NCI-H1417 (cell line): ENCODE measurements at places on chromosomes 11 and 22.

- DNase-seq = no peak
Measured at GRCh38 chr11:65796726-65797601, 10.1 kb downstream of the OVOL1 start.

- no peak for DNase-seq
Measured at GRCh38 chr11:59223611-59224010, 10.9 kb upstream of the MPEG1 start.

DNA sequence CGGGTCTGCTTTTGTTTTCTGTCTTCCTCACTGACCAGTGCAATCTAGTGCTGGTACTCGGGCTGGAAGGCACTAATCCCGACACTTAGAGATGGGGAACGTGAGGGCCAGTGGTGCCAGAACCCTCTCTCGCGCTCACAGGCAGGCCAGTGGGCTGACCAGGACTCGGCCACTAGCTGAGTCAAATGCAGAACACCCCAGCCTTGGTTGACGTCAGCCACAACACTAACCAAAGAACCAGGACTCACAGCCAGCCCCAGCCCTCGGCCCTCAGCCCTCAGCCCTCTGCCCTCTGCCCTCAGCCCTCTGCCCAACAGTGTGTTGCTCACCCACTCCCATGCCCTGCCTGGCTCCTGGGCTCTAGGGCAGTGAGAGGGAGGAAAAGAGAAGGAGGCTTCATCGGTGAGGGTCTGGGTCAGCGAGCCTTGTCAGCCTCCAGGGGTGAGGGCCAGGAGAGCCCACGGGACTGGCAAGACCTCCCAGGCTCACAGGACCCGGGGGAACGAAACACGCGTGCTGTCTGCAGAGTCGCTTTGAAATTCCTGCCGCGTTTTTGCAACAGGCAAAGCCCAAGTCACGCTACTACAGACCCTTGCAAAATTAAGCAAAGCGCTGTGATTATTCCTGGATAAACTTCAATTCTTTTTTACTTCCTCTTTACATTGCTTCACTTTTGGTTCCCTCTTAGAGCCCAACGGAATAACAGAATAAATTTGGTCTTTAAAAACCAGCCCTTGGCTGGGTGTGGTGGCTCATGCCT, 27.5 kb downstream of the KIAA0930 start:
- DNase-seq = no peak

GRCh38 chr11:24238771-24239645, 257.8 kb upstream of the LUZP2 start:
- peak; percentile 35 for DNase-seq
